GM04504 (cell line): ENCODE measurements at places on chromosomes 4 and X.

GRCh38 chr4:7365462-7366179 is 69.1 kb downstream of the PSAPL1 start:
- DNase-seq: no peak

- DNase-seq: no peak
These were observed 1.2 kb upstream of the TADA2B start for GRCh38 chr4:7041801-7042502.

DNA sequence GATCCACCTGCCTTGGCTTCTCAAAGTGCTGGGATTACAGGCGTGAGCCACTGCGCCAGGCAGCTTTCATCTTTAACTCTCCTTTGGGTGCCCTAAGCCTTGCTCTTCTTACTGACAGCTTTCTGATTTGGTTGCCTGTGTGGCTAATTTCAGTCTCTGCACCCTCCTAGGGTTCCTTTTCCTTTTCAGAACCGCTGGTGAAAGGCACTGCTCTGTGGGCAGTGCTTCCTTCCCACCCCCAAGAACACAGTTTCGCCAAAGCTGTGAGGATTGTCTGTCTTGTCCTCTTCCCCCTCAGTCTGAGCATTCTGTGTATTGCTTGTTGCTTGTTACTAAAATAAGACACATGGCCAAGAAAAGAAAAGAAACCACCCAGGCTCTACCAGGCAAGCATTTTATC is 101.4 kb upstream of the FRMPD3 start:
- no peak for DNase-seq

- no peak for DNase-seq
These were observed 321.3 kb downstream of the RAB28 start for GRCh38 chr4:13162886-13163285.

- DNase-seq: no peak
These were observed 2.5 kb downstream of the BMP3 start for GRCh38 chr4:81032771-81033684.
